Activated T-helper 1 cell treated with anti-CD3 and anti-CD28 coated beads, Interleukin-12 subunit alpha, Interleukin-12 subunit beta, Interleukin-2, Interleukin-4 antibody, amounts not matched to agents 30 ng/mL and 10 ng/mL and 1 ng/mL, durations not matched to agents 14 hours and 24 hours and 36 hours (primary cell): ENCODE measurements at places on chromosomes 1 and 21.

DNA sequence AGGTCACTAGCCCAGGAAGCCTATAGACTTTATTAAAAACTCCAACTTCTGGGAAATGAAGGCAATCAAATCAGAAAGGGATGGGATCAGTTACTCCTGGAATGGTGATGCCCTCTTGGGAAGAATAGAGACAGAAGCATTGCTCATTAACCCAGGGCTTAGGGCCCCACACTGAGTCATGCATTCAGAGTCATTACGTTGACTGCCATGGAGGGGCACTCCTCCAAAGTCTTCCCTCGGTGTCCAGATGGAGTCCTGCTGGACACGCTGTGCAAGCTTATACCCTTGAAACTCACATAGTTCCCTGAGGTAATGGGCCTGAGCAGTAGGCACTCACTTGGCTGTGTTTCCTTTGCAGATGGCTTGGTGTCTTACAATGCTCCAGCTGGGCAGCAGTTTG, 35.2 kb upstream of the HSD17B7 start:
- DNase-seq: no peak

GRCh38 chr21:27564684-27565301, 597.9 kb upstream of the ADAMTS5 start:
- no peak for DNase-seq

DNA sequence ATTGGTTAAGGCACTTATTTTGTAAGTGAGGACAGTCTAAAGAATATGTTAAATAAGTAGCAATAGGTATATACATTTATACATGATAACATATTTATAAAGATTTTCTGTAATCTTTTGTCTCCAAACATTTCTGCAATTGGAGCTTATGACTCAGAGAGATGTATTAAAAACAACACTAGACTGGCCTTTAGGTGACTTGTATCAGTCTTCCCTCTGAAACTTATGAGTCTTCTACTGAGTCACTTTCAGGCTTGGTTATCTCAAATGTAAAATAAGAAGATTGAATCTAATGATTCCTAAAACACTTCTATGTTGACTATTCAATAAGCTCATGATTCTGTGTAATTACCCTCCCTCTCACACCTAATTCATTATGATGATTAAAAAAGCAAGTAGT, 672.6 kb upstream of the NEGR1 start:
- DNase-seq: no peak

- DNase-seq: no peak
Observed at GRCh38 chr1:227175611-227176010, 142.7 kb downstream of the CDC42BPA start.

GRCh38 chr1:162191396-162192305, 122.2 kb downstream of the NOS1AP start:
- no peak for DNase-seq

GRCh38 chr1:54763816-54764132, 549 bp downstream of the PARS2 start:
- DNase-seq: peak; percentile 8

- DNase-seq: no peak
Observed at GRCh38 chr1:46492269-46492853, 2.7 kb downstream of the DMBX1 start.

- no peak for DNase-seq
Observed at GRCh38 chr1:75136195-75136815, 2.1 kb downstream of the LHX8 start.

GRCh38 chr1:83698644-83699043, 300.3 kb downstream of the TTLL7 start:
- DNase-seq: no peak

DNA sequence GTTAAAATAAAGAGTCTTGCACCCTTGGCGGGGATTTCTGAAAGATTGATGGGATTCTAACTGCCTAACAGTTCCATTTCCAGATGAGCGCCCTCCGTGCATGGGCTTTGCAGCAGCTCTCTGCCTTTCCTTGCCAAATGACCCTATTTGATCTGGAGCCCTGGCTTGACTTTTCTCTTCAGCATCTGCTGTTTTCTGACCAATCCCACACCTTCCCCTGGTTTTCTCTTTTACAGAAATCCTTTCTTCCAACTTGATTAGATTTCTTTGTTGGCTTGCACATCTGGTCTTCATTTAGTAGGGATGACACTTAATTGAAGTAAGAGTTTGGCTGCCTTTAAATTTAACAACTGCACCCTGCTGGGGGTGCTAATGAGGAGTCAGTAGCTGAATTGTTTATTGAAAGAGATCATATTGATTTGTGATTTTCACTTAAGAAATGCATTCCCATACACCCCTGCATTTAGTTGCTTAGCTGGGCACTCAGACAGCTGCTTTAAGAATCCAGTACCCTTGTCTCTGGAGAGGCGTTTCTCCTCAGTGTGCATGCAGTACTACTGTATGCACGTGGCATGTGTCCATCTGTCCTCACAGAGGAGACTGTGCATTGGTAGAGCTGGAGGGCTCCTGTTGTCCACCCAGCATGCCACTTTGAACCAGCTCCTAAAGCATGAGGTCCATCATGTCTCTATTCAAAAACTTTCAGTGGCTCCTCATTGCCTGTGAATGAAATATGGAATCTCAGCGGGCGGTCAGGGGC, 99.7 kb downstream of the NOS1AP start:
- no peak for DNase-seq

DNA sequence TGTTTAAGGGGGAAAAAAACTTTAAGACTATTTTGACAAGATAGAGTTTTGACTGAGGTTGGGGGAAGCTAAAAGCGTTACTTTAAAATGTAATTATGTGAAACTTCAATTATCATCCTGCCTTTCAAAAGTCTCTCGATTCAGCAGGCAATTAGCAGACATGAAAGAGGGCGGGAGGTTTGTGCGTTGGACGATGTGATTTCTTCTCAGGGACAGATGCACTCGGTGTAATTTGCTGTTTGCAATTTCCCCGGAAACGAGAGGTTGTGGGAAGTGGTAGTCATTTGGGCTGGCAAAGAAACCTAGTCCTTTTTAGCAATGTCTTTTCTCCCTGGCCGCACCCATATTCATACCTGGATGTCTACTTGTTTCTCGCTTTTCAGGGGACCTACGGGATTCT, 27.1 kb downstream of the KAZN start:
- no peak for DNase-seq

DNA sequence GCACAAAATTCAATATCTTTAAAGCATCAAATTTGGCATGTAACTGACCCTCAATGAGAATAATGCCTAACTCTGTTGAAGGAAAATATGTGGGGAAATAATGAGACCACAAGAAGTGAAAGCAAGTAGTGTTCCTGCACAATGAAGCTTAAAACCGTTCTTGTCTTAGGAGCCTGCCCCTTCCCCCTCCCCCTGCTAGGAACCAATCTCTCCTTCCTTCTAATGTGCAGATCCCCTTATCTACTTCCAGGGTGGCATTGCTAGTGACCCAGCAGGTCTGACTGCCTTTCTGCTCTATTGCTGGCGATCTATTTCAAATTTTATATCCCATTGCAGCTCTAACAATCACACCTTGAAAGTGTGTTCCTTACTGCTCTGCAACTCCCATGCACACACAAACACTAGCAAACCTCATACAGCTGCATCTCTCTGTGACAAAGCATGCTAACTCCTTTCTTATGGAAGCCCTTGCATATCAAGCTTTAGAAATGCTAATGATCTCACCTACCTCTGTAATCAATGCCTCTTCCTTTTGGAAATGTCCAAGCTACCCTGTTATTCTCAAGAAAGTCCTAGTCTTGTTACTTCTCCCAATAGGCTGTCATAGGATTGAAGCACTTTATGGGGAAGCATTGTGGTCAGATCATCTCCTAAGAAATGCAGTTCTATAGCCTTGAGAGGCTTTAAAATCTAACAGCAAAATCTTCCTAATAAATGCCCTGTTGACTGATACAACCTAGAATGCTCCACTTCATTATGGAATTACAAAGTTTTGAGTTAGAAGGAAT, 26.5 kb downstream of the BCL9 start:
- DNase-seq: no peak

DNA sequence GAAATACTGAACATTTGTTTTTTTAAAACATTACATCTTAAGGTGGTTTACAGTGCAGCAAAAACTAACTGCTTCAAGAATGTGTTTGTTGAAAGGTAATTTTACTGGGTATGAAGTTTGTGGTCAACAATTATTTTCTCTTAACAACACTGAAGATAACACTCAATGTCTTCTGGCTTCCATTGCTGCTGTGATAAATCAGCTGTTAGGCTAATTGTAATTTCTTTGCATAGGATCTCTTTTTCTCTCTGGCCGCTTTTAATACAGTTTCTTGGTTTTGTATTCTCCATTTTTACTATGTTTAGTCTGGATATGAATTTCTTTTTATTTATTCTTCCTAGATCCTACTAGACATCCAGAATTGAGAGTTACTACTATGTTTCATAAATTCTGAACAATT, 44.9 kb downstream of the DOCK7 start:
- no peak for DNase-seq
